ENCODE measurements at places on chromosomes 11 and 22.

GRCh38 chr11:35567737-35568465 lies 42.5 kb upstream of the PAMR1 start:
- DNase-seq: no peak

- no peak for DNase-seq
Observed at GRCh38 chr11:118398791-118399559, 2.4 kb upstream of the ATP5MG start.

GRCh38 chr11:82634091-82634490 lies 99.6 kb downstream of the FAM181B start:
- no peak for DNase-seq

GRCh38 chr11:36026315-36026968 lies 82.6 kb downstream of the LDLRAD3 start:
- no peak for DNase-seq

GRCh38 chr11:95680169-95680929 lies 109.2 kb downstream of the FAM76B start:
- no peak for DNase-seq

DNA sequence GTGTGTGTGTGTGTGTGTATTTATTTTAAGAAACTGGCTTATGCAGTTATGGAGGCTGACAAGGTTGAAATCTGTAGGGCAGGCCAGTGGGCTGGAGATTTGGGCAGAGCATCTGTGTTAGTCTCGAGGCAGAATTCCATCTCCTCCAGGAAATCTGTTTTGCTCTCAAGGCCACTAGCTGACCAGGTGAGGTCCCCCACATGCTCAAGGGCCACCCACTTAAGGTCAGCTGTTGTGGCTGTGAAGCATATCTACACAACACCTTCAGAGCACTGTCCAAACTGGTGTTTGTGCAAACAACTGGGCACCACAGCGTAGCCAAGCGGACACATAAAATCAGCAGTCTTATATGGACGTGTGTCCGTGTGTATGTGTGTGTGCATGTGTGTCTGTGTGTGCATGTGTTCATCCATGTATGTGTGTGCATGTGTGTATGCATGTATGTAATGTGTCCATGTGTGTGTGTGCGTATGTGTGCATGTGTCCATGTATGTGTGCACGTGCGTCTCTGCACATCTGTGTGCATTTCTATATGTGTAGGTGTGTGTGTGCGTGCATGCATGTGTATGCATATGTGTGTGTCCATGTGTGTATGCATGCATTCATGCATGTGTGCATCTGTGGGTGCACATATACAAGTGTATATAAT lies 400.9 kb downstream of the BRD1 start:
- no peak for DNase-seq

GRCh38 chr11:66082946-66083698 lies 13.1 kb downstream of the PACS1 start:
- no peak for DNase-seq

DNA sequence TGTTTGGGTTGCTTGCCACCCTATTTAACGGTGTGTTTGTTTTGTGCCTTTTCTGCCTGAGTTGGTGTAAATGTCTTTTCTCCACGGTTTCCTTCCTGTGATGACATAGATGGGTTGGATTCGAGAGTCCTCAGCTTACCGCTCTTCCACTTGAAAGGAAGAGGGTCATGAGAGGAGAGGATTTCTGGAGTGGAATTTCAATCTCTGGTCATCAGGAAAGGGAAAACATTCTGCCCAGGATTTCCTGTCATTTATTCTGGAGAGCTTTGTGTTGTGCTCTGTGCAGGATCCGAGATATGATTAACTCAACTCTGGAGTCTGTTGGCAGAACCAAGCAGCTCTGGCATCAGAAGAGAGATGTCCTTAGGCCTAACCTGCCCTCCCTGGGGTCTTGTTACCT lies 605.2 kb downstream of the NTM start:
- DNase-seq: no peak
